Glutamatergic neuron (in vitro differentiated cells): ENCODE measurements at places on chromosomes 5 and 9. TPM values are rescaled to one million over a fixed set of nuclear protein-coding genes. Genes with fewer than 3 reads are reported as not detected.

Gene FOCAD
- total RNA-seq = 104 TPM

Gene ERBIN
- total RNA-seq = 67.7 TPM

Gene TIMD4
- not detected for total RNA-seq

Gene PPIC
- 5.7 TPM for total RNA-seq

Gene SARDH
- total RNA-seq = 2.0 TPM

GRCh38 chr5:16588434-16589214 lies 28.2 kb downstream of the RETREG1 start:
- no peak for DNase-seq

DNA sequence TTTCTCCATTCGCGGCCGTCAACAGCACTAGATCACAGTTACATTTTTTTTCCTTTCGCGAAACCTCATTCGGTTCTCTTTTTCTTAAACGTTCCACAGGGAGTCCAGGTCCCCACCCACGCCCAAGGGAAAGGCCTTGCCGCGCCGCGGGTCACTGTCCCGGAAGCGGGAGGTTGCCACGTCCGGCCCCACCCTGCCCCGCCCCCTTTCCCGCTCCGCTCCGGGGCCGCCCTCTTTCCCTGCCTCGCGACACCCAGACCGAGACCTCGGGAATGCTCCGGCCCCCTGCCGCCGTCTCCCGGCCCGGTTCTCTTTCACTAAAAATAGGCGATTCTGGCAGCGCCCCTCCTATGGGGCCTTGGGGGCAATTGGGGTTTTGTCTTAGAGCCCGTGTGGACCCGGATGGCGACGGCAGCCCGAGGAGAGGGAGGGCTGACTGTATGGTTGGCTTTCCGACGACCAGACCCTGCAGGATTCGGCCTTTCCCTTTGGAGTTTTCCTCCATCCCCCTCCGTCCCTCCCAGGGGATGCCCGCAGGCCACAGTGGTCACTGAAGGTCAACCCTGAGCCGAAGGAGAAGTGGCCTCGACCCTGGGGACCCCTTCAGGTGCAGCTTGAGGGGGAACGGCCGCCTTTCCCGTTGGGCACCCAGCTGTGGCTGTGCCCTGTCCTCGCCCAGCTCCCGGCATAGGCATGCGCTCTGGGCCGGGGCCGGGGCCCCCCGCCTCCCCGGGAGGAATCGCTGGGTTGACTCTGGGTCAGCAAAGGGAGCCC lies 2.8 kb upstream of the RACK1 start:
- DNase-seq = peak; percentile 93

DNA sequence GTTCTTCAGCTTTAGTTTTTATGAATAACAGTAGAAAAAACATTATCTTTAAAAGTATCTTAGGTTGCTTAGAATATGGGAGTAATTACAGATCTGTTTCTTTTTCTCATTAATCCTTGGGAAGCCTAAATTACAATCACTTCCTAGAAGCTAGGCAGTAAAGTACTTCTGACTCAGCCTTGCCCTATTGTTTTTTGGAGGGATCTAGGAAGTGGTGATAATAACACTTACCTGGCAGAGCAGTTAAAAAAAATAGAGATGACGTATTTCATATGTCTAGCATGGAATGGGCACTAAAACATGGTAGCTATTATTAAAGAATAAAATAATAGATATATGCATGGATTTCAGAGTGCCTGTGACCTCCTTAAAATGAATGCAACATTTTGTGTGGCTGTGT lies 8.2 kb upstream of the FST start:
- no peak for DNase-seq

GRCh38 chr5:133062276-133062675 lies 10.5 kb downstream of the HSPA4 start:
- DNase-seq = no peak

- no peak for DNase-seq
Measured at GRCh38 chr5:142925795-142926194, 155.6 kb downstream of the ARHGAP26 start.

DNA sequence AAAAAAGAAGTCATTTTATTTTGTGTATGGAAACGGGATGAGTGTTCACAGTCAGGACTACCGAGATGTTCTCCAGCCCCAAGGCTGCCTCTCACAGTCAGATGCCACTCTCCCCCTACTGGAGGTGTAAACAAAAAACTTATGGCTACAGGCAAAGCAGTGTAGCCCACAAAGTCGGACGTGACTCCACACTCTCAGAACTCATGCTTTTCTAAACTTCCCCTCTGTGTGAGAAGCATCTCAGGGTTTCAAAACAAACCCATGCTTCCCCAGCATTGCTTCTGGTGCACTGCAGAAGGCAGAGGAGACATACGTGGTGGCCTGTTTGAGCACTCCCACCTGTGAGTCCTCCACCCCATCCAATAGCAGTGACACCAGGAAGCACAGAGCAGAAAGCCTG lies 580.3 kb downstream of the BNC2 start:
- DNase-seq = no peak

DNA sequence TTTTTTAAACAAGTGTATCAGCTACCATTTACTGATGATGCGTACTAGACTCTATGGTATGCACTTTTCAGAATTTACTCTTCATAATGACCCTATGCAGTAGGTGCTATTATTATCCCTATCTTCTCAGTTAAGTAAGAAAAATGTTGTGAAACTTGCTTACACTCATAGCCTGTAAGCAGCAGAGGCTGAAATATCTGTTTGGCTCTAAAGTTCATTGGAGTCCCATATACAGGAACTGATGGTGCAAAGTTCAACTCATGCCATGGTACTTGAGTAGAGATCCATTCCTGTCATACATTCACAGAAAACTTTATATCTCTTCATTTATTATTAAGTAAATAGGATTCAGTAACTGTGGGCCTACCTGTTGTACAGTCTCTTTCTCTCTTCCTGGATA lies 41.4 kb upstream of the CCDC112 start:
- DNase-seq = no peak

GRCh38 chr9:3386753-3387152 lies 139.0 kb downstream of the RFX3 start:
- DNase-seq = no peak

DNA sequence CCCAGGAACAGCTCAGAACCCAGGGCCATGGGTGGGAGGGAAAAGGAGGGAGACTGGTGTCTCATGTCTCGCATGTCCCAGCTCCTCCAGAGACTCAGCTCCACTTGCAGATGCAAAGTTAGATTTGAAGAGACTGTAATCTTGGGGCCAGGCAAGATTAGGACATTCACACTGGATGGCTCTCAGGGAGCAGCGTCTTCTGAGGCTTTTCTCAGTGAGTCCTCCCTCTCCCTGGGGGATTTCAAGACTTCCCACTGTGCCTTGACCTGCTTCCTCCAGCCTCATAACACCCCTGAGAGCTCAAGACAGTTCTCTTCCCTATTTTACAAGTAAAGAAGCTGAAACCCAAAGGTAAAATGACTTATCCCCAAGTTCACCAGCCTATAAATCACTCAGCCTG lies 10.5 kb upstream of the TCOF1 start:
- no peak for DNase-seq

GRCh38 chr9:119986713-119987112 lies 593.3 kb downstream of the CDK5RAP2 start:
- DNase-seq = no peak

DNA sequence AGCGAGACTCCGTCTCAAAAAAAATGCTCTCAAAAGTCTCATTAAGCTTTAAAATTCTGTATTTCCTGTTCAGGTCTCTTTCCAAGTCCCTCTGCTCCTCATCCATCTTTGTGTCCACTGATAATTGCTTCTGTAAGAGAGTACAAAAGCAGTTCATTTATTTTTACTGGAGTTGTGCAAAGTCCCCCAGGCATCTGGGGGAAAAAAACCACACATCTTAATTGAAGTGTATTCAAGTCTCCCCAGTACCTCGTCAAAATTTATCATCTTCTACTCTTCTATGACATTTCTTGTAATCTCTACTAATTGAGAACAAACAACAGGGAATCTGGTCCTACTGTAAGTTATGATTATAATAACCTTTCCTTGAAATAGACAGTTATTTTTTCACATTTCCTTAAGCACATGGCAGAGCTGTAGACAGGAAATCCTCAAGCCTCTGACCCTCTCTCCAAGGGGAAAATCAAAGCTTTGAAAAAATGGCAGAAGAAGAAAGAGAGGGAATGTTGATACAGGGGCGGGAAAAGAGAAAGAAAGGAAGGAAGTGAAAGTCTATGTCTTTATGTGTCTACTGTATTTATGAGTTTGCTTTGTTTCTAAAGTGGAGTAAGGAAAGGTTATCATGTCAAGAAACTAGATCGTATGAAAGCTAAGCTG lies 51.5 kb downstream of the RAI14 start:
- DNase-seq = no peak

DNA sequence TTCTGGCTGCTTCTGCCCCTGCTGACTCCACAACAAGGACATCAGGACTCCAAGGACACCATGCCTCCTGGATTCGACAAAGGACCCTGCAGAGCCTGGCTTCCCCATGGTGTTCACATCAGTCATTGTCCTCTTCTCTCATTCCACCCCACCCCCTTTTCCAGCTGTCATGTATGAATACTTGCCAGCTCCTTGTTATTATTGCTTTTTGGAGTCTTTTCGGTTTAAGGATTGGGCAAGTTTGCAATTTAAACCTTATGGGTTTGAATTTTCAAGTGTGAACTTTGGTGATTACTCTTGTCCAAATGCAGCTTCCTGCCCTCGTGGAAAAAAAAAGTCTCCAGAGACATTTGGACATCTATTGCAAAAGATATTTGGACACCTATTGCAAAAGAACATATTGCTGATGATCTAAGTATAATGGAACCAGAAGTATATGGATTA lies 14.2 kb upstream of the LVRN start:
- DNase-seq = no peak

DNA sequence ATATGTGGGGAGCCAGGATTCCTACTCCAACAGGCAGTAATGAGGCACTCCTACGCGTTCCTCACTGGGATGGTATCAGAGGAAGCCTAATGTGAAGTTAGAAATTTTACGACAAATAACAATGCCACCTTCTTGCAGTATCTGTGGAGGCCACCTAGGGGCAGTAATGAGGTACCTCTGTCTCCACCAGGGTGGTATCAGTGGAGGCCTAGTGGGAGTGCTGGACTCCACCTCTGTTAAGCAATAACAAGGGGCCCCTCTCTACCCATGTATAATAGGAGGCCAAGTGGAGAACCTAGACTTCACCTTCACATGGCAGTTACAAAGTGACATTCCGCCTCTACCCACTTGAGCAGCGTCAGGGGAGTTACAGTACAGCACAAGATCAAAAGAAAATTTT lies 147.9 kb downstream of the PLPPR1 start:
- DNase-seq = no peak

DNA sequence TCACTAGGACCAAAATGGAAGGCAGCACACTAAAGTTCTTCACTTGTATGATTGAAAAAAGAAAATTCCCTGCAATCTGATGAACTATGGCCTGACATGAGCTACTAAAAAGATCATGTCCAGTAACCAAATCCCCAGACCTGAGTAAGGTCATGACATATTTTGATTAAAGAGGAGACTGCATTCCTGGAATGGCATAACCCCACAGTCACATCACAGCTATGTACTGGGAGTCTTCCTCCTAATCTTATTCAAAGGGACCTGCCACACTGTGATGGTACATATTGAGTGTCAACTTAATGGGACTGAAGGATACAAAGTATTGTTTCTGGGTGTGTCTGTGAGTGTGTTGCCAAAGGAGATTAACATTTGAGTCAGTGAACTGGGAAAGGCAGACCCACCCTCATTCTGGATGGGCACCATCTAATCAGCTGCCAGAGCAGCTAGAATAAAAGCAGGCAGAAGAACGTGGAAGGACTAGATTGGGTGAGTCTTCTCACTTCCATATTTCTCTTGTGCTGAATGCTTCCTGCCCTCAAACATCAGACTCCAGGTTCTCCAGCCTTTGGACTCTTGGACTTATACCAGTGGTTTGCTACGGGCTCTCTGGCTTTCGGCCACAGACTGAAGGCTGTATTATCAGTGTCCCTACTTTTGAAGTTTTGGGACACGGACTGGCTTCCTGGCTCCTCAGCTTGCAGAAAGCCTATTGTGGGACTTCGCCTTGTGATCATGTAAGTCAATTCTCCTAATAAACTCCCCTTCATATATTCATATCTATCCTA lies 345.0 kb downstream of the TMEM38B start:
- no peak for DNase-seq

DNA sequence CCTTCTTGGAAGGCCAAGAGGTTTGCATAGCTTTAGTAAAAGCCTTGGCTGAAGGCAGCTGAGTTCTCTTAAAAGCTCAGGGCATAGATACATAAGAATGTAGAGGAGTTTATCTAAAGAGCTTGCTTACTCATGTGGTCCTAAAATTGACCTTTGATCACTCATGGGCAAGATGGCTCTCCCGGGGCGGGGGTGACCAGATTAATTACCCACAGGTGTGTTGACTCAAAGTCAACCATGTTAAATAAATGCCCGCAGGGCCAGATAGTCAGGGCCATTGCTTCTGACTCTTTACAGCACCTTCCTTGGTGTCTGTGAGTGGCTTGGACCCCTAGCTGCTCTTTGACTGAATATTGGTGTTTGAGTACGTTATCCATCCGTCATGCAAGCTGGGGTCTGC lies 33.1 kb upstream of the GHR start:
- DNase-seq = no peak

DNA sequence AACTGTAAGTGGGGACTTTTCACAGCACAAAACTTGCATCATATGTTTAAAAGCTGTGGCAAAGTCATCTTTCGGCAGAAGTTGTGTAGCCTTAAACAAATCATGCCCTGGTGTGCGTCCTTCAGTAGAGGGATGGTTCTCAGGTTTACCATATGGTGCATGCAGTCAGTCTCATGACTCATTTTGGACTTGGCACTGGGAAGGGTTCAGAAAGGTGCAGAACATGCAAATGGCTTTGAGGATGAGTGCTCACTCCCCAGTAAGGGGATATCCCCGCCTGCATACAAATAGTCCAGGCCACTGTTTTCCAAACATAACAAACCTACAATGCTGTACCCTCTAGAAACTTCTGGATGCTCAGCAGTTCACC lies 260.3 kb downstream of the NDUFS4 start:
- no peak for DNase-seq

GRCh38 chr9:14198841-14199455 lies 115.0 kb downstream of the NFIB start:
- no peak for DNase-seq

DNA sequence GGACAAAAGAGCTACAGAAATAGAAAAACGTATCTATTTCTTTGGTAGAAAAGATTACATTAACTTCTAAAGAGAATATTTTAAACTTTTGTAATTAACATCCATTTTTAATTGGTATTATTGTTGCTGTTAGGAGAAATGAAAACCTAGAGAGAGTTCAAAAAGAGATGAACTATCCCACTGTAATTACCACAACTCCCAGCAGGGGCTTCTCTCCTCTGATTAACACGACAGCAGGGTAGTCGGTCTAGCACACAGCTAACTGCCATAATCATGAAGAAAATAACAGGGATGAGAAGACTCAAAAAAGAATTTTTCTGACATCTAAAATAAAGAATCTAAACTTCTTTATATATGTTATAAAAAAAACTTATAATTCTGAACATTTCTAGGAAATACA lies 86.2 kb upstream of the CDH9 start:
- no peak for DNase-seq

GRCh38 chr9:123113185-123113584 lies 79.7 kb downstream of the GPR21 start:
- DNase-seq = no peak
